ENCODE measurements at places on chromosomes 2 and 18. TPM values are rescaled to one million over a fixed set of nuclear protein-coding genes. Genes with fewer than 3 reads are reported as not detected.

DNA sequence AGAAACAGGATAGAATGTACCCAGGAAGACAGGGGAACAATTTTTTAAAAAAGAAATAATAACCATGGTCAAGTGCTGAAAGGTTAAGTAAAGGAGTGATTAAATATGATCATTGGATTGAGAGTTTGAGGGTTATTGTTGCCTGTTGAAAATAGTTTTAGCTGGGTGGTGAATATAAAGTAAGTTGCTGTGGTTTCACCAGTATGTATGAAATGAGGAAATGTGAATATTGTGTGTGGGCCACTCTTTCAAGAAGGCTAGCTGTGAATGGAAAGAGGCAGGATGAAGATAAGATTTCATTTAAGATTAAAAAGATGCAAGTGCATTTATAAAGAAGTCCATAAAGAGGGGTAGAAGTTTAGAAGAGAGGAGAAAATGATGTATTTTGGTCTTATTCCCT, 53.8 kb downstream of the GULP1 start:
- no peak overlapping the region for H3K27ac ChIP-seq
- DNase-seq = no peak
- H3K4me1 ChIP-seq = no peaks in the 10 kb centered on the region
- no peaks in the 10 kb centered on the region for H3K27me3 ChIP-seq

- no peaks in the 10 kb centered on the region for H3K36me3 ChIP-seq
- H3K27ac ChIP-seq = no peak overlapping the region
- DNase-seq = no peak
- no peaks in the 10 kb centered on the region for H3K4me1 ChIP-seq
- no peaks in the 10 kb centered on the region for H3K27me3 ChIP-seq
Observed at GRCh38 chr2:1793001-1793867, 48.9 kb upstream of the PXDN start.

DNA sequence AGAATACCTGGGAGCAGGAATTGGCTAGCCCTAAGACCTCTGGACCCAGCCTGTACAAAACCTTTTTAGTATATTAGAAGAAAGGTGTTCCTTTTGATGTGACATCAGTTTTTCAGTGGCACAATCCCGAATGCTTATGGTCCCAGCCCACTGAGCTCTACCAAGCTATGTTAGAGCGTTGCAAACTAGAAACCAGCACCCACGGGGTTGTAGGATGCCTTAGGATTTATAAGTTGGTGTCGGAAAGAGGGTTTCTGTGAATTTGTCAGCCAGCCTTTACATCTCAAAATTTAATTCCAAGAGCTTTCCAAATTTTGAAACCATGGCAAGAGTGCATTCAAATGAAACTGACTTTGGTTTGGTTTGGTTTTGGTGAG, 499 bp upstream of the LMAN1 start:
- peak overlapping the region; percentile 35 for H3K27ac ChIP-seq
- no peak for DNase-seq
- H3K4me3 ChIP-seq = peak overlapping the region; percentile 85
- peaks cover 9% of the 10 kb centered on the region for H3K36me3 ChIP-seq
- H3K4me1 ChIP-seq = peaks cover 14% of the 10 kb centered on the region
- H3K27me3 ChIP-seq = no peaks in the 10 kb centered on the region

GRCh38 chr18:47970664-47971531, 40.4 kb upstream of the SMAD2 start:
- no peak overlapping the region for H3K4me3 ChIP-seq
- peaks cover 3% of the 10 kb centered on the region for H3K27me3 ChIP-seq
- no peak overlapping the region for H3K27ac ChIP-seq

- H3K27ac ChIP-seq = no peak overlapping the region
- no peaks in the 10 kb centered on the region for H3K4me1 ChIP-seq
- DNase-seq = no peak
- H3K27me3 ChIP-seq = peaks cover 2% of the 10 kb centered on the region
- H3K36me3 ChIP-seq = no peaks in the 10 kb centered on the region
- no peak overlapping the region for H3K4me3 ChIP-seq
Observed at GRCh38 chr18:59502274-59503175, 143.5 kb upstream of the LMAN1 start.

ANKRD36C gene
- 74.0 TPM for total RNA-seq

GRCh38 chr2:143802242-143802641, 673.0 kb downstream of the ARHGAP15 start:
- H3K27me3 ChIP-seq = no peaks in the 10 kb centered on the region
- DNase-seq = no peak
- peaks cover 5% of the 10 kb centered on the region for H3K4me1 ChIP-seq
- H3K36me3 ChIP-seq = no peaks in the 10 kb centered on the region
- no peak overlapping the region for H3K4me3 ChIP-seq
